SW480 (cell line): ENCODE measurements at places on chromosomes 4 and X.

GRCh38 chr4:166823126-166823525, 411.2 kb downstream of the SPOCK3 start:
- no peak for DNase-seq

GRCh38 chrX:5646818-5647217, 581.8 kb downstream of the NLGN4X start:
- no peak for DNase-seq

GRCh38 chr4:66923081-66923865, 622.0 kb downstream of the CENPC start:
- no peak for DNase-seq

- peak; percentile 10 for DNase-seq
Observed at GRCh38 chr4:139509727-139510410, 46.1 kb downstream of the SETD7 start.

DNA sequence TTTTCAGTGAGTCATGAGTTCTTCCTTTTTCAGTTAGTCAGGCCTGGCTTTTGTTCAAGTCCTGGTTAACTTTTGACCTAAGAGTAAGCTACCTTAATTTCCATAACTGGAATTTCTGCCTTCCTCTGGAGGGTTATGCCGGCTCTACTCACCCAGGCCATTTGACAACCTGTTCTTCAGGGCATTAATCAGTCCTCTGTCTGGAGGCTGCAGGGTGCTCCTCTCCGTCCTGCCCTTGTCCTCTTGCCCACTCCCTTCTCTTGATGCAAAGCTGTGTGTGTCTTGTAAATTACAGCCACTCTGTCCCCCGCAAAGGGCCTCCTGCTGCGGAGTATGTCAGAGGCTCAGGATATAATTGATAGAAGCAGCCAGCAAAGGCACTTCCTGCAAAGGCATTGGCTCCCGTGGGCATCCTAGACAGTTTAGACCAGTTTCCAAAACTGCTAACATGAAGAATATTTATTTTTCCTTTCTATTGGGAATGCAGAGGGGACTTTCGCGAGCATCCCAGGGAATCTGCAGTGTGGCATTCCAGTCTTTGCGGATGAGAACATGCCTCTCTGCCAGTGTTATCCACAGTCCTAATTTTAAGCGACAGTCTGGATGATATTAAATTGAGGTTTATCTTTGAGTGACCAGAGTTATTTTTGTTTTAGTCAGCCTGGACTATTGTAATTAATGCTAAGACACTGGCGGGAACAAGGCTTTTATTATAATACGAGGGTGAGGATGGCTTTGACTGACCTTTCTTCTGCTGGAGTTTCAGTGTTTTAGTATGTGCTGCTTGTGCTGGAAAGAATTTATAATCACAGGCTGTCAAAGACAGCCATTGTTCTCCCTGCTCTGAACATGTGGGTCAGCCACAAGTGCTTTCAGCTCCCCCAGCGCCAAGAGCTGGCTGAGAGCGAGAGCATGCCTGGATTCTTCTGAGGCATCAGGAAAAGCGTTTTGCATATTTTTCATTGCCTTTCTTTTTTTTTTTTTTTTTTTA, 74.2 kb downstream of the LIMCH1 start:
- peak; percentile 33 for DNase-seq

- no peak for DNase-seq
Observed at GRCh38 chr4:88696630-88697029, 999 bp downstream of the NAP1L5 start.

DNA sequence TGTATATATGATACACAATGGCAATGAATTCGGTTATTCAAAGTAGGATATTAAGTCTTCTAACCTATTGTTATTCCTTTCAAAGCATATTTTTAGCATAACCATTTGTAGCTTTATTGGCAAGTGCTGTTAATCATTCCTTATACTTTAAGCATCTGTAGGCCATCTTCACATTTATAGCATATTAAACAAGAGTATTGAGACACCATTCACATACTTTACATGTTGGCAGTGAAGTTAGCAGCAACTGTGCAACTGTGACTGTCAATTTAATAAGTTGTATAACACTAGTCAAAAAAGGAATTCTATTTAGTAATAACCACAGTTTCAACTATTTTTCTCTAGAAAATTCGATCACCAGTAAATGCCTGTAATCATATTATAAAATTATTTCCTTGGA, 107.3 kb upstream of the MYOZ2 start:
- no peak for DNase-seq

- DNase-seq = no peak
Observed at GRCh38 chr4:188002323-188002722, 6.8 kb downstream of the ZFP42 start.

- DNase-seq = no peak
Observed at GRCh38 chrX:120000490-120001246, 57.1 kb upstream of the NKAP start.

DNA sequence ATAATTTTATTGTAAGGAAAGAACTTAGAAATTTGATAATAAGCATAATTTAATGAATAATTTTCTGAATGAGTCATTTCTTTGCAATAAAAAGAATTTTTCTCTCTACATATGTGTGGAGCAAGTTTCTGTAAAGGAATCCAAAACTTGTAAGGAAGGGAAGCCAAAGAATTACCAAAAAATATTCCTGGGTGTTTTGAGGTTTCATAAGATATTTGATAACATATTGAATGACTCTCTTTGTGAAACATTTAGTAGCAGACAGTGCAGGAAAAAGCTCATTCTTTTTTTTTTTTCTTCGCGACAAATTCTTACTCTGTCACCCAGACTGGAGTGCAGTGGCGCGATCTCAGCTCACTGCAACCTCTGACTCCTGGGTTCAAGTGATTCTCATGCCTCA, 469.0 kb upstream of the MAGEB2 start:
- no peak for DNase-seq

- no peak for DNase-seq
Observed at GRCh38 chr4:1285790-1286553, 3.7 kb upstream of the MAEA start.

- no peak for DNase-seq
Observed at GRCh38 chr4:113383111-113383785, 333.8 kb downstream of the ANK2 start.

DNA sequence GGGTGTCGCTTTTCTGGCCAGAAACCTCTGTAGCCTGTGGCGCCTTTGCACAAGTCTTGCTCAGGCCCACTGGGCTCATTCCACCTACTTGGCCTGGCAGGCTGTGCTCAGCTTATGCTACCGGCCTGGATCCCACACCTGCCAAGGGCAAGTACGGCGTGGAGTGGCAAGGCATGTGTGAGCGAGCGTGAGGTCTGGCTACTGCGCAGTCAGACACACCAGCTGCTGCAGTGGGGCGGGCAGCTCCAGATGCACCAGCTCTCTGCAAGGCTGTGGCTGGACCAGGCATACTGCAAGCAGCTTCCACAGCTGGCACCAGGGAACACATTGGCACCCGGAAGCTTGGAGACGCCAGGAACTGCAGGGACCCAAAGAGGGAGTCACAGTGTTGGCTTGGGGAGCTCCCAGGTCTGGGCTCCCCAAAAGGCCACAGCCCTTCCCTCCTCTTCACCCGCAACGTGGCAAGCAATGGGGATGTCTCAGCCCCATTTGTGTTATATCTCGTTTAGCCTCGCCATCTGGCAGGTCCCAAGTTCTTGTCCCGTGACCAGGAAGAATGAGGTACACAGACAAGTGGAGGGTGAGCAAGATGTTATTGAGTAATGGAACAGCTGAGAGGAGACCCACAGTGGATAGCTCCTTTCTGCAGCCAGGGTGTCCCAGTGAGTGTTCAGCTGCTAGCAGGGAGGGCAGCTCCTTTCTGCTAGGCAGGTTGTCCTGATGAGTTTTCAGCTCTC, 3.8 kb upstream of the FBXW7 start:
- no peak for DNase-seq

DNA sequence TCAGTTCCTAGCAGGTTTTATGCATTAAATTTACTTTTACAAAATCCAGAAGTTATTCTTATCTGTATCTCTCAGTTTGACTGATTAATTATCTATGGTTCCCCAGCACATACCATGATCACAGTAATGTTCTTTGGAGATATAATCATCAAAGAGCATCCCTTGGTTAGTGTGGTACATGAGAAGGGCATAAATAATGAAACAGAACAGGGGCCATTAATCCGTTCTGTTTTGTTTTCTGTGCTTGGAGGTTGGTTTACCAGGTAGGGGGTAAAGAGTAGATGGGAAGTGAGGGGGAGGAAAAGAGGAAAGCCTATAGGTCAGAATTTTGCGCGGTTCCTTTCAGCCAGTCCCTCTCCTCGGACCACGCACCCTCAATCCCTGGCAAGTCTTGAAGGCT, 718.7 kb upstream of the TENM3 start:
- no peak for DNase-seq

DNA sequence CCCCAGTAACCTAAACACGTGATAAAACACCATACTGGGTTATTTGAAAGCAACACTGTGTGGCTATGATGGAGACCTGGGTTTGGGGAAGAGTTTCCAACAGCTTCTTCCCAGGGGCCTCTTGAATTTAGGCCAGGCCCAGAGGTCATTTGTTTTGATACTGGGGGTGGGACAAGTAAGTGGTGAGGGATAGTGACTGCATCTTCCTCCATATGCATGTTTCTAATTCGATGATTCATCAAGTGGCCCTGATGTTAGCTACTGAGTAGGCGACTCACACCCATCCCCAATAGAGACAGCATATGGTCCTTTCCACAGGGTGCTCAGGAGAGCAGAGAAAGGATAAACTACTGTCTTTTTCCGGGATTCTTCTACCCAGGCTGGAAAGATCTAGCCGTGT, 2.7 kb downstream of the NDP start:
- peak; percentile 59 for DNase-seq

DNA sequence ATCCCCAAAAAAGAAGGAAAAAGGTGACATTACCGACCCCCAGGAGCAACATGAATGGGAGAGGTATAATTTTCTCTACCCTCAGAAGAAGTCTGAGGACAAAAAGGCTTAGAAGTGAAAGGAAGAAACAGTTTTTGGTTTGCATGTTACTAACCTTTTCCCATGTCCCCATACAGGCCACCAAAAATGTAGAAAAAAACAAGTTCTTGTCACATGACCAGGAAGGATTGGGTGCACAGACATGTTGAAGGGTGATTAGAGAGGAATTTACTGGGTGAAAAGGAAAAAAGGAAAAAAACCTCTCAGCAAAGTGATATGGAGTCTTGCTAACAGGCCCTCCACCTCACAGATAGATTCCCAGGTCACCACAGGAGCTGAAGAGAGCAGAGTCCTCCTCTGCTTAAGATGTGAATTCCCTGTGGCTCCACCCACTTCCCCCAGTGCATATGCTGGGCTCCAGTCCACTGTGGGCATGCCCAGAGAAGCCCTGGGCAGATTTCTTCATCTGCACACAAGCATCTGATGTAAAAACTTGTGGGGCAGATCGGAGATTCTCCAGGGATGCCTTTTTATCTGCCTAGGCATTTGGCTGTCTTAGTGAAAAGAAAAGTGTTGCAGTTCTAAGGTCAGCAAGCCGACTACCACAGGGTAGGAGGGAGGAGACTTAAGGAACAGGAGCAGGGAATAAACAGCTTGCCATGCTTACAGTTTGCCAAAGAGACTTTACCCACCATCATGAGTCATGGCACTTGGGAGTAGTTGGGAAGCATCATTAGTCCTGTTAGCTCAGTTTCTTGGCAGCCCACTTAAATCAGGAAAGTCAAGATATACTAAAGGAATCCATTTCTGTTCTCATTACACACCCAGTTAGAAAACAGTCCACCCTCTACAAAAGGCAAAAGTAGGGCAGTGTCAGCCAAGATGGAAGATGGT, 25.0 kb upstream of the PASD1 start:
- DNase-seq = no peak

DNA sequence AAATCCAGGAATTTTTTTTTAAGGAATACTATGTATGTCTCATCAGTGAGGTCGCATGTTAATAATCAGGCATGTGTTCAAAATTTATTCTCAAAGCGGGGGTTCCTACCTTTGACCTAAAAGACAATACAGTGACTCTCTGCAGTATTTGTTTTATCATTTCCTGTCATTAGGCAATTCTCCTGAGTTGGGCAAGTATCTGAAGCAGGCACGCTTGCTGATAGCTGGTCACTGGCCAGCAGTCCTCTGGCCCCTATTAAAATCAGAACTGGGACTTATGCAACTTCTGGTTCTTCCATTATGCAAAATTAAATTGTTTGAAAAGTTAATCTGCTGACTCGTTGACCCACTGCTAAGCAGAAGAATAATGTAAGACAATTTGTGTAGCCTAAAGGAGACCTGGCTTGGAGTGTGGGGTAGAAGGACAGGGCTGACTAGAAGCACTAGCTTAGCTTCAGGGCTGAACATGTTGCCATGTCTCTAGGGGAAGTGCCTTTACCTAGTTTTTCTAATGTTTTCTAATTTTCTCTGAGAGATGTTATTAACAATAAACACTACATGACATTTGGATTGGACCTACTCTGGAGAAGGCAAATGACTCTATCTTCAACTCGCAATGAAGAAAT, 36.0 kb upstream of the GABRA2 start:
- DNase-seq = no peak

- no peak for DNase-seq
Observed at GRCh38 chrX:153937056-153937455, 2.2 kb upstream of the NAA10 start.

GRCh38 chr4:114754616-114755015, 156.0 kb downstream of the UGT8 start:
- no peak for DNase-seq

GRCh38 chr4:35934320-35934981, 309.9 kb downstream of the ARAP2 start:
- peak; percentile 8 for DNase-seq

DNA sequence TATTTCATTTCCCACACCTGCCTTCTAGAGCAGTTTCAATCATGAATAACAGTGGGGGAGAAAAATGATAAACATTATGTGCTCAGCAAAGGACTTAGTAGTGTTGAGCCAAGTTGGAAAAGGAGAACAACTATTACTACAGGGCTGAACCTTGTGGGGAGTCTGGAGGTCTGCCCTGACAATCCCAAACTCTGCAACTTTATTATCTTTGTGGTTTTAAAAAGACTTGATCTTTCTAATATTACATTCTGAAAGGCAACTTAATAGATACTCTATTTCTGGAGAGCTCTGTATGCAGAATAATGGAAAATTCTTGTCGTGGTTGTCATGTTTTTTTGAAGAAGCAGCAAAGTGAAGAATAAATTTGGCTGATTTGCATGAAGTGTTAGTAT, 116.1 kb downstream of the SPCS3 start:
- DNase-seq = no peak

- DNase-seq = no peak
Observed at GRCh38 chr4:82521283-82521682, 40.5 kb downstream of the TMEM150C start.

DNA sequence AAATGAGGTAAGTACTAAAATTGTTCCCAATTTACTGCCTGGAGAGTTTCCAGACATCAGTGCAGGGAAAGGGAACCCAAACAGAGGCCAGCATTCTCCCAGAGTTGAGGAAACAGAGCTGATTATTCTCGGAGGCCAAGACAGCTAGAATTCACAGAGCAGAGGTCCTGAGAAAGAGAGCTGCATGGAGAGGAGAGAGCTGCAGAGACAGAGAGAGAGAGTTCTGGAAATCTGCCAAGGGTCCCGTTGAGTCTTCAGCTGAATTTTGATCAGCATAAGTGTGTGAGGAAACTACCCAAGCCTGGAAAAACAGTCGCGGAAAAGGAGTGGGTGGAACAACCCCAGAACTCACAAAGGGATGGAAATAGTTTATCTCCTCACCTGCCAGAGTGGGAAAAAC, 43.8 kb upstream of the GPR173 start:
- no peak for DNase-seq
